Activated T-helper 1 cell treated with anti-CD3 and anti-CD28 coated beads, Interleukin-12 subunit alpha, Interleukin-12 subunit beta, Interleukin-2, Interleukin-4 antibody, amounts not matched to agents 30 ng/mL and 10 ng/mL and 1 ng/mL, durations not matched to agents 14 hours and 24 hours and 36 hours (primary cell): ENCODE measurements at places on chromosomes 6 and 20. TPM values are rescaled to one million over a fixed set of nuclear protein-coding genes. Genes with fewer than 3 reads are reported as not detected.

HTR1E gene
- total RNA-seq: not detected in 2 replicates

IMPG1 gene
- total RNA-seq: not detected in 2 replicates

PNLDC1 gene
- 0.56 and 0.78 TPM in 2 replicates for total RNA-seq

PGC gene
- total RNA-seq: 0.60 TPM in 1 of 2 replicates, not detected in the other

FUCA2 gene
- 15.7 and 16.3 TPM in 2 replicates for total RNA-seq

GSTA2 gene
- not detected in 2 replicates for total RNA-seq
